Frontal cortex (tissue), 4 donors: ENCODE measurements at places on chromosomes 4 and X. TPM values are rescaled to one million over a fixed set of nuclear protein-coding genes. Genes with fewer than 3 reads are reported as not detected.

The NAT8L gene
- total RNA-seq: 9.8 TPM

The BMPR1B gene
- 8.2 TPM for total RNA-seq

The CASP3 gene
- total RNA-seq: 72.6 TPM

The GNL3L gene
- 19.2 TPM for total RNA-seq

The PAGE1 gene
- total RNA-seq: 0.41 TPM

The TBX22 gene
- total RNA-seq: under 0.01 TPM

The PABPC4L gene
- 1.2 TPM for total RNA-seq

The CENPVL3 gene
- total RNA-seq: 2.4 TPM

The ENAM gene
- under 0.01 TPM for total RNA-seq

The PRPS2 gene
- total RNA-seq: 48.9 TPM

The OTC gene
- 0.41 TPM for total RNA-seq

The DDX3X gene
- total RNA-seq: 208 TPM

The APELA gene
- 0.41 TPM for total RNA-seq

The HPSE gene
- 0.82 TPM for total RNA-seq

The JAKMIP1 gene
- 28.9 TPM for total RNA-seq

The HUWE1 gene
- total RNA-seq: 83.2 TPM

The POF1B gene
- total RNA-seq: under 0.01 TPM

The FHDC1 gene
- 5.7 TPM for total RNA-seq
